ENCODE measurements at places on chromosomes 6 and 20.

DNA sequence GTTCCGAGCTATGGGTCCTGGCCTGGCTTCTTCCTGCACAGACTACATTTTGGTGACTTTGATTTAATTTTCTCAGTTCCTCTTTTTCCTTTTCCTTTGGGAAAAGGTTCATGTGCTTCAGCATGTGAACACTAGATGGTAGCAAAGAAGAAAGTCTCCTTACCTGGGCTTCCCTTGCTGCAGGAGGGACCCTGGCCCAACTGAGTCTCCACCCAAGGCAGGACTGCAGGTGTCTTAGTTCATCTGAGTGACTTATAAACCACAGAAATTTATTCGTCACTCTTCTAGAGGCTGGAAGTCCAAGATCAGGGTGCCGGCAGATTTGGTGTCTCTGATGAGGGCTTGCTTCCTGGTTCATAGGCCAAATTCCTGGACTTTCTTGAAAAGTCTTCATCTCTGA, 163.2 kb downstream of the SYCP2 start:
- DNase-seq: peak; percentile 15

- no peak for DNase-seq
Observed at GRCh38 chr20:37882961-37883712, 19.8 kb upstream of the VSTM2L start.

GRCh38 chr6:168935628-168936010, 318.0 kb downstream of the THBS2 start:
- peak; percentile 22 for DNase-seq

GRCh38 chr20:42173440-42173839, 555.3 kb upstream of the CHD6 start:
- DNase-seq: no peak

DNA sequence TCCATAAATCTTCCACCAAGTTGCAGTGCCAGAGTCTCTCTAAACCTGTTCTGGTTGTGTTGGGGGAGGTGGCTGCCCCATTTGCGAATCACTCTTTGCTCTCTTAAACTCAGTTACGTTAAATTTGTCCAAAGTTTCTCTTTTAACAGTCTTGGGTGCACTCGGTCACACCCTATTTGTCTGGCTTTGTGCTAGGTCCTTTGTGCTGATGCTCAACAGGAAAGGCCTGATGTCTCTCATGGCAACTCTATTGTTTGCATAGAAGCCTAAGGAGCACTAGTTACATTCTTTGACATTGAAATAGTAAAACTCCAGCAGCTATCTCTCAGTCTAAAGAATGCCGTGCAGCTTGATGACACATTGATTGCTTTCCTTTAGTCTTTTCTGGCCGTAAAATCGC, 105.1 kb downstream of the TRMT11 start:
- no peak for DNase-seq

DNA sequence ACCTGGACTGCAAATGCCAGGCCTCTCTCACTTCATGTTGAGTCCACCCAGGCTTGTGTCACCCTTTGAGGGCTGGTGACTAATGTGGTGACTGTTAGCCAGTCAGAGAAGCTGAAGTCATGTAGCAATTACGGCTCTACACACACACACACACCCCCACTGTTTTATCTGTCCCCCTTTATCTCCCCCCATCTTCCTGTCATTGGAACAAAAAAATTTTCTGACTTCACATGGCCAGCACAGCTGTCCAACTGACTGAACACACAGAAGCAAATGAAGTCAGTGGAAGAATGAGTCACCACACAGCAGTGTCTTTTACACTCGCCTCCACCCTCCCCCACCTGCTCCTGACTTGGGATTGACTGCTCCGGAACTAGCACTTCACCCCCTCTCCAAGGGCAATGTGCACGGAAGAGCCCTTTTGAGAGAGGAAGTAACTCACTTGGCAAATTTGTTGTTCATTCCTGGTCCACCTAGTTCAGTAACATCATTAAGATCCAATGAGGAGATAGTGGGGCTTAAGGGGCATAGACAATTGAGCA, 198.0 kb downstream of the RNF144B start:
- DNase-seq: peak; percentile 91

DNA sequence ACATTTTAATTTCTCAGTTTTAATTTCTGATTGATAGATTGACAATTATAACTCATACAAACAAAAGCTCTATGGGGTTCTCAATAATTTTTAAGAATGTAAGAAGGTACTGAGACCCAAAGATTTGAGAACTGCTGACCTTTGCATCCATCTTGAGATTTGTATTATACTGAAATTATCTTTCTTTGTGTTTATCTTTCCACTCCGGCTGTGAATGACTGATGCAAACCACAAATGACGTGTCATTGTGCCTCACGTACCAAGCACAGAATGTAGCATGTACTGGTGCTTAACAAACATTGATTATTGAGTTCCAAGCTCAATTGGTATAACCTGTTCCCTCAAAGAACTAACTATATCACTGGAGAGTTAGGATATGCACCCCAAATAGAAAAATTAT, 152.1 kb upstream of the SMLR1 start:
- DNase-seq: no peak

DNA sequence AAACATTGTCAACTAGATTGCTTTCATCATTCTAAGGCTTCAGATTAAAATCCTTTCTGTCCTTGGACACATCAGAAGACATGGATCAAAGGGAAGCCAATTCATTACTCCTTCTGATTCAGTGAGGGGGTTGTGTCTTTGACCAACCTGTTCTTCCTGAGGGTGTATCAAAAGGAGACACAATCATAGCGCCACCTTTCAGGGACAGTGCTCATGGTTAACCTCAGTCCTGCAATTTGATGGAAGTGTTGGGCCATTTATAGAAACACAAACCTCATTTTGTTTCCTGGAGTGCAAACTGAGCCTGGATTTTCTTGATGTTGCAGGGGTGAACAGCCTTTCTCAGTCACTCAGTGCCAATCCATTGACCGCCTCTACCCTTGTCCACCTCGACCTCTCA, 163.9 kb upstream of the SCGN start:
- no peak for DNase-seq

GRCh38 chr20:1449370-1449769, 17.3 kb downstream of the NSFL1C start:
- no peak for DNase-seq

- DNase-seq: no peak
Observed at GRCh38 chr6:117137711-117138110, 127.6 kb upstream of the VGLL2 start.

DNA sequence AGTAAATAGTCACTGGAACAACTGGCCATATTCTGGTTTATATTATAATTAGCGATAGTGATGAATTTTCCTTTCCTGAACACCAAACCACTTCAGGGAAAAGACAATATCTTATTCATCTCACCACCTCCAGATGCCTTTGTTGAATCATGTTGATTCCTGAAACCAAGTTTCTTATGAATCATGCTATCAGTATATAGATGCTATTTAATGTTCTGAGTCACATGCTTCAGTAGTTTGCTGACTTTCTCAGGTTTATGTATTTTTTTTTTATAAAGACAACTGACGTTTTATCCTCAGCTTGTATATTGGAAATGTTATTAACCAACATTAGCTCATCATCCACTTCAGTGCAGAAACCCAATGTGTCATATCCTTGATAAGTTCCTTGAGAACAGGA, 710.2 kb upstream of the POU3F2 start:
- DNase-seq: no peak

GRCh38 chr6:3876866-3877265, 27.7 kb downstream of the FAM50B start:
- DNase-seq: no peak

DNA sequence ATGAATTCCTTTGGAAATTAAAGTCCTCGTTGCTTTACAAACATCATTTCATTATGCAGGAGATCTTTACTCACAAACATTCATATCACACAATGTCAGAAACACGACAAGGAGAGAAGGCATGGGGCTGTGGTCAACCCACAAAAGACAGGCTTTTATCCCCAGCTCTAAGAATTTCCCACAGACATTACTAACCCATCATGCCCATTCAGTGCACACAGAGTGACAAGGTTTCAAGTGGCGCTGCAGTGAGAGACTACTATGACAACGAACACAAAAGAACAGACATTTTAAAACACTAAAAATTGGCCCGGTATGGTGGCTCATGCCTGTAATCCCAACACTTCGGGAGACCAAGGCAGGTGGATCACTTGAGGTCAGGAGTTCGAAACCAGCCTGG, 579.8 kb upstream of the AGPAT4 start:
- no peak for DNase-seq

DNA sequence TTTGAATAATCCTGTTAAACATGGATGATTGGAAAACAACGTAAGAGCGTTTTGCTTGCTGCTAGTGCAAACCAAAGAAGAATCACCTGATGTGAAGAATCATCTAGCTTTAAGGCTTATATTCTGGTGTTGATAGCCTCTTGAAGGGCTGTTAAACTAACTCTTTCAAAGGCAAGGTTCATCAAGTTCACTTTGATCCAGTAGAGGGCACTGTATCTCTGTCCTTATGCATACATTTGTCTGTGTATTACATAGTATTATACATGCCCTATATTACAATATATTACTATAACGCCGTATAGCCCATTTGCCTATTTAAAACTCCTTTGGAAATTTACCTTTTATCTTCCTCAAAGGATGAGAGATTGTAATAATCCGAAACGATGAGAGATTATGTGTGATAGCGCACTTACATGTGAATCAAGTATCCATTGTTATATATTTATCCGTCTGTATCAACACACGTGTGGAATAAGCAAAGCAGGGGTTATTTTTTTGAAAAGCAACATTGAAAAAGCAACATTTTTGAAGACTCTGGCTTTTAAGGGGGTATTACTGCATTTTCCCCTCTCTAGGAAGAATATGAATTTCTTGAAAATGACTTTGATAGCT, 50.8 kb upstream of the NRN1 start:
- peak; percentile 63 for DNase-seq

DNA sequence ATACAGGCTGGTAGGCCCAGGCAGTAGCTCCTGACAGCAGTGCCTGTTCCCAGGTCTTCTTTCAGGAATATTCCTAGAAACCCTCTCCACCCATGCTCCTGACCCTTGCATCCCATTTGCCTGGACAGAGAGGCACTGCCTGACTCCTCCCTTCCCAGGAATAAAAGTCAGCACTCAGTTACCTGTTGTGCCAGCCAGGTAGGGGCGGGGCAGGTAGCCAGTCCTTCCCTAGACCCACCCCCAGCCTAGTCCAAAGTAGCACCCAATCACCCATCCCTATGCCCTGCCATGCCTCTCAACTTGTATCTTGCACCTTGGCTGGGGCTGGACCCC, 129.9 kb downstream of the MRPL14 start:
- DNase-seq: no peak

GRCh38 chr6:18485660-18486435, 98.7 kb downstream of the RNF144B start:
- no peak for DNase-seq

DNA sequence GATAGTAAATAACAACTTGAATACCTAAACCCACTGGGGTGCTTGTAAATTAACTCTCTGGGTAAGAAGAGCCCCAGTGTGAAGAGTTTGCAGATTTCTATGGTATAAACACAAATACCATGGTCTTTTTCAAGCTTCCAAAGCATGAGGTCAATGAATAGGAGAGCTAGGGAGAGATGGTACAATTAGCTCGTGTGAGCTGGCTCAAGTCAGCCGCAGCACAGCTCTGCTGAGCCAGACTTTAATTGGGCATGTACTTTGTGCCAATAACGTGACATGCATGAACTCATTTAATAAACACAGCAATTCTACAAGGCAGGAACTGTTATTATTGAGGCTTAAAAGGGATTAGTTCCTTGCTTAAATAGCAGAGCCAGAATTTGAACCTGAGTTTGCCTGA, 684.2 kb downstream of the KIF16B start:
- no peak for DNase-seq

- no peak for DNase-seq
Observed at GRCh38 chr20:24033151-24033550, 44.6 kb upstream of the GGTLC1 start.

DNA sequence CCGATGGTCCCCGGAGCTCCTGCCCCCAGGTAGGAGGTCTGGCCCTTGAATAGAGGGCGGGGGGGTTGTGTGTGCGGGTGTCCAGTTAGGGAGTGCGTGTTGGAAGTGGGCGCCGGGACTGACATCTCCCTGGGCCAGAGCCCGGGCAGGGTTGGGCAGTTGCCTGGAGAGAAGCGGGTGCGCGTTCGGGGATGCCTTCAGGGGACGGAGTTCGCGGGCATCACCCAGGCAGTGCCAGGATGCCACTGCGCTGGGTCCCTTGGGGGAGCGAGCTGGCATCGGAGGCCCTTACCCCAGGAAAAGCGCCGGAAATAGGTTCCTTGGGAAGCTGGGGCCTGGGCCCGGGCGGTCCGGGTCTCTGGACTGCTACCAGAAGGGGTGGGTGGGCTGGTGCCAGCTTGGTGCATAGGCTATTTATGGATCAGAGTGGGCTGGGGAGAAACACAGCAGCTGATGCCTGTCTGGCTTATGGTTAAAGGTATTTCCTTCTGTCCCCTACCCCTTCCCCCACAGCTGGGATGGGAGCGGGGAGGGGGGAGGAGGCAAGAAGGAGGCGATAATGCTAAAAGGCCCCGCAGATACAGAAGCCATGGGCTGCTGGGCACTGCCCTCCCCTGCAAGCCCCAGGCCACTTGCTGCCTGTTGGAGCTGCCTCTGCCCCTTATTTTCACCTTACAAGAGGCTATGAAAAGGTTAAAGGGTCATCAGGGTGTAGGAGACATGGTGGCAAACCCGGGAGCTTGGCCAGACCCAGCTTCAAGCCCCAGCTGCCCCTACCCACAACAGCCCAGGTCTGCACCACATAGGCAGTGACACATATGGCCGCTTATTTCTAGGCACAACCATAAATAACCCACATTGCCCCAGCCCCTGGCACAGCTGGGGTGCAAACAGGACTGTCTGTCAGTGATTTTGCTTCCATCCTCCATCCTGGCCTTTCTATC, 638 bp downstream of the PACSIN1 start:
- DNase-seq: no peak

GRCh38 chr20:62605236-62605943, 36.9 kb upstream of the SLCO4A1 start:
- no peak for DNase-seq

GRCh38 chr6:83824388-83824801, 28.8 kb upstream of the RIPPLY2 start:
- no peak for DNase-seq

DNA sequence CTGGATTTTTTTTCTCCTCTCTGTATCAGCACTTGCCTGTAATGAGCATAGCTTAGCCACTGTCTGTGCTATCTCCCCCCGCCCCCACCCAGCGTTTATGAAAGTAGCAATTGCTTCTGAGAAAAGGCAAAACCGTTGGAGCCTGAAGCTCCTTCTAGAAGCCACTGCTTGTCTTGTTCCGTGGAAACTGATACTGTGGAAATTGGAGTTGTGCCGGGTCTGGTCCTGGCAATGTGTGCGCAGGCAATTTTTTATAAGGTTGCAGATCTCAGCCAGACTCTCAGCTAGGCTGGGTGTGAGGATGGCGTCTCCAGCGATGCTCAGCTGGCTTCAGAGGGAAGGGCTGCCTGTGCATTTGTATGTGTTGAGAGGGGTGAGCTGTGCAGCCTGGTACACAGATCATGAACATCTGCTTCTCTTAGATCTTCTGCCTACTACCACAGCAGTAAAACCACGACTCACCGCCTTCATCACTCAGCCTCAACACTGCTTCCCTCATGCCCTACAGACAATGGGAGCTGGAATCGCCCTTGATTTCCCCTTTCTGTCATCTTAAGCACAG, 72.4 kb upstream of the GTSF1L start:
- peak; percentile 43 for DNase-seq

Measured in MV-4-11 (cell line).